ENCODE measurements at places on chromosomes 2 and 18. TPM values are rescaled to one million over a fixed set of nuclear protein-coding genes. Genes with fewer than 3 reads are reported as not detected.

The RAB6C gene
- total RNA-seq, result not detected

The DHRS9 gene
- 51.2 TPM for total RNA-seq

The MARCHF4 gene
- 7.8 TPM for total RNA-seq

The CAPN13 gene
- not detected for total RNA-seq

The TRMT61B gene
- total RNA-seq, result 28.9 TPM

The CHPF gene
- 527 TPM for total RNA-seq

The SMARCAL1 gene
- total RNA-seq, result 12.3 TPM

The UBE2E3 gene
- total RNA-seq, result 63.7 TPM

The CD8B2 gene
- total RNA-seq, result not detected

The SP100 gene
- total RNA-seq, result 66.1 TPM

The FSHR gene
- not detected for total RNA-seq

The DUSP11 gene
- total RNA-seq, result 28.8 TPM

The CD8B gene
- total RNA-seq, result not detected

The DYNAP gene
- total RNA-seq, result not detected

The CARF gene
- total RNA-seq, result 8.3 TPM

The VIL1 gene
- total RNA-seq, result not detected

The CRYBA2 gene
- total RNA-seq, result not detected

The SETBP1 gene
- total RNA-seq, result 3.5 TPM
